ENCODE measurements at places on chromosomes 7 and 10. TPM values are rescaled to one million over a fixed set of nuclear protein-coding genes. Genes with fewer than 3 reads are reported as not detected.

GRCh38 chr10:72525277-72525676 is 100.6 kb downstream of the MICU1 start:
- H3K4me1 ChIP-seq = no peaks in the 10 kb centered on the region
- no peaks in the 10 kb centered on the region for H3K27me3 ChIP-seq
- no peak for DNase-seq
- no peak overlapping the region for H3K27ac ChIP-seq
- no peaks in the 10 kb centered on the region for H3K36me3 ChIP-seq
- H3K4me3 ChIP-seq = no peak overlapping the region

The ABCA13 gene
- 0.33 TPM for polyA plus RNA-seq

- no peak overlapping the region for H3K4me3 ChIP-seq
- no peak for DNase-seq
- no peaks in the 10 kb centered on the region for H3K27me3 ChIP-seq
- H3K27ac ChIP-seq = no peak overlapping the region
- no peaks in the 10 kb centered on the region for H3K4me1 ChIP-seq
These were observed 99.3 kb downstream of the PPP1R3A start for GRCh38 chr7:113819474-113819873.

DNA sequence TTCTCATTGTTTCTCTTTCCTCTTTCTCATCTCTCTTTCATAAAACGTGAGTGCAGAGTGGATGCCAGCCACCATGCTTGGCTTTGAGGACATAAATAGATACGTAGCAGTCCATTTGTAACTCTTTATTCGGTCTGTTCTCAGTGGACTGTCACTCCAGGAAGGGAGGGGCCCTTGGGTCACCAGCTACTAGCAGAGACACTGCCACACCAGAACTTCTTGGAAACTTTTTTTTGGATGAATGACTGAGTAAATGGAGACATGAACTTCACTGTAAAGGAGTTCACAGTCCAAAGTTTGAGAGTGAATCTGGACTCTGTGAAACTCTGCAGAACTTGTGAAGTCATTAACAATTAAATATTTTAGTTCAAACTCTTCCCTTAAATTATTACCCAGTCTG is 20.2 kb downstream of the CHN2 start:
- peaks cover 12% of the 10 kb centered on the region for H3K4me1 ChIP-seq
- no peak overlapping the region for H3K4me3 ChIP-seq
- DNase-seq = no peak
- H3K36me3 ChIP-seq = no peaks in the 10 kb centered on the region
- H3K27ac ChIP-seq = no peak overlapping the region
- no peaks in the 10 kb centered on the region for H3K27me3 ChIP-seq

- H3K4me3 ChIP-seq = no peak overlapping the region
- H3K27me3 ChIP-seq = no peaks in the 10 kb centered on the region
- no peak for DNase-seq
- no peak overlapping the region for H3K27ac ChIP-seq
These were observed 296.2 kb downstream of the TCERG1L start for GRCh38 chr10:131015271-131015670.

DNA sequence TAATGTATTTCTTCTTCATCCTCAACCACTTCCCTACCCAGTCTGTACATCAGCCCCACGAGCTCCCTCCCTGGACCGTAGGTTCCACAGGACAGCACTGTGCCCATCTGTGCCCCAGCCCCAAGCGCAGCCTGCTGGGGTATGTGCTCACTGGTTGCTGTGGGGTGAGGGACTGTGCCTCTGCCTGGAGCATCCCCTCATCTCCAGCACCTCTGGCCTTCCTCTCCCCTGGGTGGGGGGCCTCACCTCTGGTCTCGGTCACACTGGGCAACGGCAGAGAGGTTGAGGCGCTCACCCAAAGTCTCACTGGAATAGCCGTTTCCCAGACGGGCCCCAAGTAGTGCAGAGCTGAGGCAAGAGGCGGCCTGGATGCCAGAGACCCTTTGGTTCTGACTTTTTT is 1.5 kb upstream of the PRKAR1B start:
- no peaks in the 10 kb centered on the region for H3K27me3 ChIP-seq
- H3K4me3 ChIP-seq = no peak overlapping the region
- DNase-seq = no peak

The MACC1 gene
- polyA plus RNA-seq = 1.5 TPM

GRCh38 chr10:112261281-112261822 is 21.8 kb upstream of the TECTB start:
- no peak overlapping the region for H3K4me3 ChIP-seq
- DNase-seq = no peak
